ENCODE measurements at places on chromosomes 13 and 19. TPM values are rescaled to one million over a fixed set of nuclear protein-coding genes. Genes with fewer than 3 reads are reported as not detected.

ADGRE3 gene
- not detected for total RNA-seq

ZFP36 gene
- 38.2 TPM for total RNA-seq

SHKBP1 gene
- total RNA-seq, result 45.5 TPM

ATP8B3 gene
- total RNA-seq, result 1.3 TPM

DNA sequence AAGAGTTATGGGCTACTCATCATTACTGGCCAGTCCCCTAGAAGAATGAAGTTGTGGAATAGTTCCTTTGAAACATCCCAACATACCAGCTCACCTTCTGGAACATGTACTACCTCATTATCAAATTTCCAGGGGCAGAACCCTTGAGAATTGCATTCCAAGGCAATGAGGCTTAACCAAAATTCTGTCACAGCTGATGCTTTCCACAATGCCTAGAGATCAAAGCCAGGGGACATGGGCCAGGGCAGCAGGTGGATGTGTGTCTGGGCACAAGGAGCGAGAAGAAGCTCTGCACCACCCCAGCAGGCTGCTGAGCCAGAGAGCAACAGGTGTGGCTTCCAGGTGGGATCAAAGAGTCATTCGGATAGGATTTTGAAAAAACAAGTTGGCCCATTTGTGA, 362.1 kb downstream of the EFNB2 start:
- peak; percentile 50 for DNase-seq

DNA sequence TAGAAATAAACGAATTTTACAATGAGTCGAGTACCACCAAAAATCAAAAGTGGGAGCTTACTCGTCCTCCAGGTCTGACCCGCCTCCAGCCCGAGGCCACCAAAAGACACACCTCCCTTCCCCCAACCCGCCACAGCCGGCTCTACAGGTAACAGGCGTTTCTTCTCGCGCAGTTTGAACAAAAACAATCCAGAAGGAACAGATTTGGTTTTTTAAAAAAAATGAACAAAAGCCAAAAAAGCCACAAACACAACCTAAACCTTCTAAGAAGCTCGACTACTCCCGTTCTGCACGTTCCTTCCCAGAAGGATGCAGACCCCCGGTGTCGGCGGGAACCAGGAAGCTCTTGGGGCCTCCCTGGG, 671 bp downstream of the ZDHHC20 start:
- peak; percentile 83 for DNase-seq

DNA sequence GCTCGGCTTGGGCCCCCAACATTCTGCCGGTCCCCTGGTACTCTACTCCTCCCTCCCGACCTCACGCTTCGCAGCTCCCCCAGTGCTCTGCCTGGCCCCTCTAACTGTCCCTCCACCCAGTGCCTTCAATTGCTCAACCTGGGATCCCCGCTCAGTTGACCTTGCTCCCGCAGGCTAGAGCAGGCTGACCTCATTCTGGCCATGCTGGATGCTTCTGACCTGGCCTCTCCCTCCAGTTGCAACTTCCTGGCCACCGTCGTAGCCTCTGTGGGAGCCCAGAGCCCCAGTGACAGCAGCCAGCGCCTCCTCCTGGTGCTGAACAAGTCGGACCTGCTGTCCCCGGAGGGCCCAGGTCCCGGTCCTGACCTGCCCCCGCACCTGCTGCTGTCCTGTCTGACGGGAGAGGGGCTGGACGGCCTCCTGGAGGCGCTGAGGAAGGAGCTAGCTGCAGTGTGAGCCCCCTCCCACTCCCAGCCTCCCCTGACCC, 3.6 kb downstream of the GTPBP3 start:
- DNase-seq, result no peak

DNA sequence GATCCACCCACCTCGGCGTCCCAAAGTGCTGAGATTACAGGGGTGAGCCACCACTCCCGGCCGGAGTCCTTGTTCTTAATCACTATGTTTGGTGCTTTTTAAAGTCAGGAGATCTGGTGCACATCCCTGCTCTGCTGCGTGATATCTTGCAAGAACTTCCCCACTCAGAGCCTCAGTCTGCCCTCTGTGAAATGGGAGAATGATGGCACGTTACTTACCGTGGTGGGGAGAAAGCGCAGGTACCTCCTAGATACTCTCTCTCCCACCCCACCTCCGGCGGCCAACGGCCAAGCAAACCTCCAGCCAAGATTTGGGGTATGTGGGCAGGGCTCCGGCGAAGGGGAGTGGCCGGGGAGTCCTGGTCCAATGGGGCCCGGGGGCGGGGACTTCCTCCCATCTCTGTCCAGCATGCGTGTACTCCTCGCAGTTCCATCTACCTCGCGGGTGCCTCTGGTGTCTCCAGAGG, at the start of gene RYR1:
Gene RYR1, plus strand, starts transcription at position 424 of the 466 bp plus-strand sequence. CDS start 139 bp downstream, outside the sequence.
- peak; percentile 31 for DNase-seq

- no peak for DNase-seq
Observed at GRCh38 chr13:110409581-110409992, 102.5 kb downstream of the COL4A2 start.

DNA sequence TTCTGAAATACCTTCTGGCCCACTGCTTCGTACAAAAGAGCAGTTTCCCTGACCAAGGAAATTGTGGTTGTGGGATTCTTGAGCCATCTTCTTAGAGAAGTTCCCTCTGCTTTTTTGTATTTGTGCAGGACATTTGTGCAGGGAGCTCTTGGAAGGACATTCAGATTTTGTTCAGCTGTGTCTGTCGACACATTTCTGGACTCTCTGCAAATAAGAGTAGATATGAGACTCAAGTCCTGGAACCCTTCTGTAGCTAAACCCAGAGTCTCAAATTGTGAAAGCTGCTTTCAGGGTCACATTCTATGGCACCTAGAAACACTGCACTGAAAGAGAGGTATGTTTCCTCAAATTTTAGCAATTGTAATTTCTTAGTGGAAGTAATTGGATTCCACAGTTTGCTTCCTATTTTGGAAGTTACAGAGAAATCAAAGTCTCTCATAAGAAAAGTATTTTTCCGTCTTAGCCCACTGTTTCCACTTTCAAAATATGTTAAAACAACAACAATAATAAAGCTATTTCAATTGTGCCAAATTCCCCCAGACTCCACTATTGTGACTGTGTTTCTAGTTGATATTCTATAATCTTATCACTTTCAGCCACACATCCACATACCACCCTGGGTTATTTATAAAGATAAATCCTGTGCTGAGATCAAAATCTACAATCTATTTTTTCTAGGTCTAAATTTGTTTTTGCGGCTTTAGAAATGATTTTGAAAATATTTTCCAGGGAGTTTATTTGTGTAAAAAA, 224.0 kb downstream of the COG6 start:
- DNase-seq, result no peak

GRCh38 chr13:77492982-77493381, 42.5 kb upstream of the SCEL start:
- peak; percentile 20 for DNase-seq

DNA sequence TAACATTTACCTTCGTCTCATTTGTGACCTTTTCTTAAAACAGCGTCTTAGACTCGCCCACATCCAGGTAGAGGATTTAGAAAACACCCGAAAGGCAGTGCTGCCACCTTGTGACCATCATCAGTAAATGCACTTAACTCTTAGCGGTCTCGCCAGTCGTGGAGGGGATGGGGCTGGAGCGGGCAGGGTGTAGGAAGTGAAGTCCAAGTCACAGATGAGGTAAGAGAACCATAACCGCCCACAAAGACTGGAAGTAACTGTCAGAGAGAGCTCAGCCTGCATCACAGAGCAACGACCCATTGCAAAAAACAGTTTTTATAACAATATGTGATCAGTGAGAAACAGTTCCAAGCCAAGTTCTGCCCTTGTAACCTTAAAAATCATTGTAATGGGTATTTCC, 10.7 kb upstream of the CEACAM3 start:
- peak; percentile 56 for DNase-seq

DNA sequence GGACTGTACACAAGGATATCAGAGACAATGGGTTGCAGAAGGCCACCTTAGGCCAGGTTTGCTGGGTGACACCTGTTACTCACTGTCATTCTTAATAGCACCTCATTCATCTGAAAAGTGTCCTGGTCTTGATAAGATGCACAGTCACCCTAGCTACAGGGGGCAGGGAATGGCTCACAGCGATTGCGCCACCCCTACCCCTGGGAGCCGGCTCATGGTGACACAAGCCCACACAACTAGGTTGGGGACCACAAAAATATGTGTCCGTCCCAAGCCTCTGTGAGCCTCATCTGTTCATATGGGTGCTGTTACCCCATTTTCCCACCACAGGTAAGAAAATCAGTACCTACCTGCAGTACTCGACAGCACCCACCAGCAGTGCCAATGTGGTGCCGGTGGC, 23.4 kb downstream of the MED26 start:
- no peak for DNase-seq

- no peak for DNase-seq
Observed at GRCh38 chr13:43994999-43995859, 115.5 kb downstream of the LACC1 start.

GRCh38 chr19:46367426-46367825, 20.5 kb downstream of the PPP5C start:
- no peak for DNase-seq

- no peak for DNase-seq
Observed at GRCh38 chr13:98917116-98917515, 60.7 kb downstream of the DOCK9 start.

DNA sequence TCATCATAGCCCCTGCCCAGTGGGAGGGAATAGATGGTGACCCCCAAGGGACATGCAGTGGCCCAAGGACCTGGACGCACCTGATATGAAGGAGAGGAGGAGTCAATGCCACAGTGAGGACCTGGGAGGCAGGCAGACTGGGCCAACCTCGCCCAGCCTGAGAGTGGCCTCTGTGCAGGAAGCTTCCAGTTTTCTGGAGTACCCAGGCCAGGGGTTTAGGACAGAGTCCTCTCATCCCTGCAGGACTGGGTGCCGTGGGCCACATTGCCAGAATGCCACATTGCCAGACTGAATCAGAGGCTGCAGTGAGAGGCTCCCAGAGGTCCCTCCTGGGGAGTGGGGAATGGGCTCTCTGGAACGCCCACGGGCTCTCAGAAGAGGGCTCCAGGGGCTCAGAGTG, 82.9 kb upstream of the VSTM2B start:
- DNase-seq, result no peak

DNA sequence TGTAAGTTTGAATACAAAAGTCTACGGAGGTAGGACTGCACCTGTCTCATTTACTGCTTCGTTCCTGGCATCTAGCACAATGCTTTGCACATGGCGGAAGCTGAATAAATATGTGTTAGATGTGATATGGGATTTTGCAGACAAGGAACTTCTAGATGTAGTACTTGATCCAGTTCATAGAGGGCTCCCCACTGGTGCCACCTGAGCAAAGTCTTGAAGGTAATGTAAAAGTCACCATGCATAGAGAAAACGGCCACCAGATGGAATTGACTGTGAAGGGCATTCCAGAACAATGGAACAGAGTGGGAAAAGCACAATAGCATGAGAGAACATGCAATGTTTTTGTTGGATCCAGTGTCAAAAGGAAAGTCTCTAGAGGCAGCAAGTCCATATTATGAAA, 209.3 kb downstream of the HS6ST3 start:
- DNase-seq, result no peak

- no peak for DNase-seq
Observed at GRCh38 chr19:42122691-42123607, 9.3 kb downstream of the POU2F2 start.

Measured in thyroid gland (tissue), 4 donors.